HuH-7.5 (cell line): ENCODE measurements at places on chromosomes 1 and 21.
A peak's percentile ranks its signal among the peaks of the same experiment; 100 is the strongest.

DNA sequence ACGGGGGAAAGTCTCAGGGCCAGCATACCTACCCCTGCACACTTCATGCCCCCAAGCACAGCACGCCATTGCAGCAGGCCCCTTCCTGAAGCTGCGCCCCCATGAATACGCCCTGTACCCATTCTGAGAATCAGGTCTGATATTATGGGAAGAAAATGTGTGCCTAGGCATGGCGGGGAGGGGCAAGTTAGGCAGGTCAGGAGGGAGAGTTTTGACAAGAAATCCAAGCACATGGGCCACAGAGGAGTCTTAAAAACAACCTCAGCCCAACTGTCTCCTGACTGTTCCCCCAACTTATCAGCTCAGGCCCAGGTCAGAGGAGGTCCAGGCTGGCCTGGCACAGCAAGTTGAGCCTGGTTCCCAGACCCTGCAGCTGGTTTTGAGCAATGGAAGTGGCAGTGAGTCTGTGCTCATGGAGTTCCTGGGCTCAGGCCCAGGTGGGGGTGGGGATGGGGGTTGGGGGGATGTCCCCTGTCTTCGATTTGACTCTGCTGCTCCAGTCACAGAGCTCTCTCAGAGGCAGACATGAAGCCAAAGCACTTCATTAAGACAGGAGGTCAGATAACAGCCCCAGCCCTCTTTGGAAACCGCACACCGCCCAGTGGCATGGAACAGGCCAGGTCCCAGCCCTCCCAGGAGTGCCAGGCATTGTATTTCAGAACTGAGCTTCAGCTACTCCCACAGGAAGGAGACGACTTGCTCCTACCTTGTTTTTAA is 20.6 kb upstream of the BCAR3 start:
- DNase-seq = no peak

- no peak for DNase-seq
Measured at GRCh38 chr1:19452221-19452663, 33.1 kb downstream of the CAPZB start.

GRCh38 chr1:80640978-80641377 is 1159.8 kb upstream of the ADGRL2 start:
- DNase-seq = no peak

DNA sequence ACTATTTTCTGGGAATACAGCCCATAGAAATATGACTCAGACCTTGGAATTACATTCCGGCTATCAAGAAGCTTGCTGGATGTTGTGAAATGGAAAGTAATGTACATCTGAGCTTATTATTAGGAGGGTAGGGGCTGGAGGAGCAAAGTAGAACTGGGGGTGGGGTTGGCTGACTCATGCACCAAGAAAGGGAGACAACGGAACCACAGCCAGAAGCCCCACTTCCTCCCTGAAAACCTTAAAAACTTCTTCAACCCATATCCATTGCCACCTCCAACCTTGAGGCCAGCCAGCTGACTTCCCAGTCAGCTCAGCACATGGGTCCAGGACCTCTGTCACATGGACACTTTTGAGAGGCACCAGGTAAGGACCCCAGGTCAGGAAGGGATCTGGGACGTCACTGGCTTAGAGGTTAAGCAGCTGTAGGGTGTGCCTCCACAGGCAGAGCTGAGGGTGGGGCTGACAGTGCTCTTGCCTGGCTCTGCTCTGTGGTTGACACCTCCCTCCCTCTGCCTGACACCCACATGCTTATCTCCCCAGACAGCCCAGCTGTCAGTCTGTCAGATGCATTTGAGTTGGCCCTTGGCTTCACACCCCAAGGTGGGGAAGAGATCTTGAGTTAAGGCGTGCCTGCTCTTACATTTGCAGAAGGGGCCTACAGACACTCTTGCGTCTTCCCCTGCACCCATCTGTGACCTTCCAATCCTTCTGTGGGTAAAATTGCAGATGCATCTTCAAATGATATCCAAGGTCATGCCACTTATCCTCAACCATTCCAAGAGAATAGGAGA is 5.7 kb upstream of the ZNF683 start:
- DNase-seq = no peak

- DNase-seq = no peak
Measured at GRCh38 chr1:86110451-86111129, 46.0 kb downstream of the COL24A1 start.

GRCh38 chr1:154896771-154897286 is 26.7 kb upstream of the KCNN3 start:
- no peak for DNase-seq

- no peak for DNase-seq
Measured at GRCh38 chr1:7454895-7455784, 316.0 kb upstream of the VAMP3 start.

GRCh38 chr1:201606096-201606495 is 67.2 kb downstream of the NAV1 start:
- no peak for DNase-seq

DNA sequence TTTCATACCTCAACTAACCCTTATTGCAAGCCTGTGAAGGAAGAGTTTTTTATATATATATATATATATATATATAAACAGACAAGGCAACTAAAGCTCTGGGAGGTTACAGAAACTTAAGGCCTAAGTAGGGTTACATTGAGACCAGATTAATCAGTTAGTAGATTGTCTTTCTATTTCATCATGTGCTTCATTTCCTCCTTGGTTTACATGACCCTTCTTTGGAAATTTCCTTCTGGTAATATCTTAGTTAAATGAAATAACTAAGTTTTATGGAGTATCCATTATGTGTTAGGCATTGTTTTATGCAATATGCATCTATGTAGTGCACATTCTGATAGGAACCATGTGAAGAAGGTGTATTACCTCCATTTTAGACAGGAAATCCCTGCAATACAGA is 112.7 kb downstream of the FGGY start:
- no peak for DNase-seq

GRCh38 chr1:53918343-53918742 is 24.4 kb downstream of the DIO1 start:
- DNase-seq = no peak

DNA sequence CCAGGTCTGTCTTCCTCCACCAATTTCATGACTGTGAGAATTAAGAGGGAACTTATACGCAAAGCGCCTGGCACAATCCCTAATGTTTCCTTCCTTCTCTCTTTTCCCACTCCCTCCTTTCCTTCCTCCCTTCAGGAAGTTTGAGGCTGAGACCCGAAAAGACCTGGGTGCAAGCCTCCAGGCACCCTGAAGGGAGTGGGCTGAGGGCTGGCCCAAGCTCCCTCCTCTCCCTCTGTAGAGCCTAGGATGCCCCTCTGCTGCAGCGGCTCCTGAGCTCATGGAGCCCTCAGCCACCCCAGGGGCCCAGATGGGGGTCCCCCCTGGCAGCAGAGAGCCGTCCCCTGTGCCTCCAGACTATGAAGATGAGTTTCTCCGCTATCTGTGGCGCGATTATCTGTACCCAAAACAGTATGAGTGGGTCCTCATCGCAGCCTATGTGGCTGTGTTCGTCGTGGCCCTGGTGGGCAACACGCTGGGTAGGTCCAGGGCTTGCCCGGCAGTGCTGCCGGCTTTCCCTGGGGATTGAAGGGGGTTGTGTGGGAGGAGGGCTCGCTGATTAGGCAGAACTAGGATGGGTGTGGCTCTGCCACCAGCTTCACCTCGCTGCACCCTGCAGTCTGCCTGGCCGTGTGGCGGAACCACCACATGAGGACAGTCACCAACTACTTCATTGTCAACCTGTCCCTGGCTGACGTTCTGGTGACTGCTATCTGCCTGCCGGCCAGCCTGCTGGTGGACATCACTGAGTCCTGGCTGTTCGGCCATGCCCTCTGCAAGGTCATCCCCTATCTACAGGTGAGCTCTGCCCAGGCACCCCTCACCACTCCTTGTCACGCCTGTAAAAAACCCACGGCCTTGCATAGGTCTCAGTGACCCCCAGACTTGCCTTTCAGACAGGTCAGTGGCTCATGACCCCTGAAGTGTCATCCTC is 1.7 kb downstream of the HCRTR1 start:
- no peak for DNase-seq

DNA sequence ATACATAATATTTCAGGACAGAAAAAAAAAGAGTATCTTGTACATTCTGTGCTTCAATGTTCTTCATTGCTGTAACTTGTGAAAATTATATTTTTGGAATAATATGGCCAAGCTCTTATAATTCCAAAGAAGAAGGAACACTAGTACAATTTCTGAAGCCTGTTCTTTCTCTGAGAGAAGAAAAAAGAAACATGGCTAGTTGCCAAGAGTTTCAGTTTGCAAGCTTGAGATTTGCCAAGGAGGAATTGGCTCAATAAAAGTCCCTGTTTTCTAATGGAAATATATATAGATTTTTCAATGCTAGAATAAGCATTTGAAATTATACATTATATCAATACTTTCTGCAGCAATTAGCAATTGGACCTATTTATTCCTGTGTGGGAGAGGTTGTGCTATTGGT is 285.2 kb upstream of the NEGR1 start:
- DNase-seq = no peak

DNA sequence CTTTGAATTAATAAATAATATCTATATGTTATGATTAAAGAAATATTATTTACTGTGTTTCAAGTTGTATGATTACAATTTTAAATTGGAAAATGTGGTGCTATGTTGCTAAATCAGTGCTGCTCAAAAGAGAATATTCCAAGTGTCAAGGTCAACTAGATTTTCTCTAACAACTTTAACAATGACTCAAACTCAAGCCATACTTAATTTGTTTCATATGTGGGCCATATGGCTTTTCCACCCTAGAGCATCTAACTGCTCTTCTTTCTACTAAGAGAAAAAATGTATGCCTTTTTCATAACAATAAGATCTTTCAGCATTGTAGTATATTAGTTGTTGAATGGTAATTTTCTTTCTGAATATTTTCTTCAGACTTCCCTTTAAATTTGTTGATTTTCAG is 8.3 kb upstream of the SYT14 start:
- no peak for DNase-seq

- no peak for DNase-seq
Measured at GRCh38 chr1:20956272-20956671, 169.2 kb upstream of the HP1BP3 start.

- no peak for DNase-seq
Measured at GRCh38 chr1:200146100-200146499, 118.6 kb downstream of the NR5A2 start.

DNA sequence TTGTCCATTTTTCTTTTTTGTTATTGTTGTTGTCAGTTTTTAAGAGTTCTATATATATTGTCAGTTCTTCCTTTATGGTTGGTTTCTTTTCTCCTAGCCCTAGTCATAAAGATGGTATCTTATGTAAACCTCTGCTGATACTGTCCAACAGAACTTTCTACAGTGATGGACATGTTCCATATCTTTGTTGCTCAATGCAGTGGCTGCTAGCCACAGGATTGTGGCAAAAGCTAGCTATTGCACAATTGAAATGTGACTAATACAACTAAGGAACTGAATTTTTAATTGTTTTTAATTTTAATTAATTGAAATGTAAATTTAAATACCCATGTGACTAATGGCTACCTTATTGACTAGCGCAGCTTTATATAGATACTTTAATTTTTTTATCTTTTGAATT is 411.8 kb upstream of the PTBP2 start:
- peak; percentile 2 for DNase-seq

DNA sequence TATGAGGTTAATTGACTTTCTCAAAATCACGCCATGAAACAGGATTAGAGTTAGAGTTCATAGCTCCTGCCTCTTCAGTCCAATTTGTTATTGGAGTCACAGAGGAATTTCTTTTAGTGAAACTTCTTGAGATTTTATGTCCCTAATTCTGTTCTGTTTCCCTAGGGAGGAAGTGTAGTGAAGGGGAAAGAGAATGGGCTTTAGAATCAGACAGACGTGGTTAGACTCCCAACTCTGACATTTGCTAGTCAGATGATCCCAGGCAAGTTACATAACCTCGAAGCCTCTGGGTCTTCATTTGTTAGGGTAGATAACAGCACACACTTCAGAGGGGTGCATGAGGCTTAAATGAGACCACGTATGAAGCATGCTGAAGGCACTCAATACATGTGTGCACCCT is 83.9 kb downstream of the ASTN1 start:
- DNase-seq = no peak

GRCh38 chr1:84370831-84371394 is 27.4 kb upstream of the DNASE2B start:
- DNase-seq = no peak

DNA sequence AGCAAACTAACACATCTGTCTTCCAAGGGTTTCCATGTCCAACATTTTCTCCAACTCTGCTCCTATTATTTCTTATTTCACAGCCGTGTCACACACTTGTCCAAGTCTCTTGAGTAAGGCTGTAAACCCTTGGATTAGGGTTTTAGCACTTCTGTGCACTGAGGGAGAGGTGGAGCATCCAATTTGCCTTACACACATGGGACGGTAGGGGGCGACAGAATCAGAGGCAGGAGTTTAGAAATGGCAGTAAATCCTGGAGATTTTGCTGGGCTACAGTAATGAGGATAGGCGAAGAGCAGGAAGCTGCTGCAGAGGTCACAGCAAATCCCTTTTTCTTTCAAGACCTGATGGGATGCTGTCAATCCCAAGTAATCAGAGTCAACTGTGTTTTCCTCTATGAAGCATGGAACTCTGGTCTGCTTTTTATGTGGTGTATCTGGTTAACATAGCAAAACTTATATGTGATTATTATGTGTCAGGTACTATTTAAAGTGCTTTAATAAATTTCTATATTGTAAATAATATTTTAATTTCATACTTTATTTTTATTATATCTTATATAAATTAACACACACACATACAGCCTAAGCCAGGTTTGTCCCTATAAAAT is 15.4 kb upstream of the LCE5A start:
- no peak for DNase-seq

- no peak for DNase-seq
Measured at GRCh38 chr1:1021920-1022259, 2.0 kb downstream of the AGRN start.

- DNase-seq = no peak
Measured at GRCh38 chr1:26079178-26079563, 11.7 kb upstream of the TRIM63 start.

- DNase-seq = no peak
Measured at GRCh38 chr1:50265790-50266314, 157.1 kb downstream of the ELAVL4 start.

- peak; percentile 33 for DNase-seq
Measured at GRCh38 chr1:171245458-171246064, 2.7 kb upstream of the FMO1 start.

DNA sequence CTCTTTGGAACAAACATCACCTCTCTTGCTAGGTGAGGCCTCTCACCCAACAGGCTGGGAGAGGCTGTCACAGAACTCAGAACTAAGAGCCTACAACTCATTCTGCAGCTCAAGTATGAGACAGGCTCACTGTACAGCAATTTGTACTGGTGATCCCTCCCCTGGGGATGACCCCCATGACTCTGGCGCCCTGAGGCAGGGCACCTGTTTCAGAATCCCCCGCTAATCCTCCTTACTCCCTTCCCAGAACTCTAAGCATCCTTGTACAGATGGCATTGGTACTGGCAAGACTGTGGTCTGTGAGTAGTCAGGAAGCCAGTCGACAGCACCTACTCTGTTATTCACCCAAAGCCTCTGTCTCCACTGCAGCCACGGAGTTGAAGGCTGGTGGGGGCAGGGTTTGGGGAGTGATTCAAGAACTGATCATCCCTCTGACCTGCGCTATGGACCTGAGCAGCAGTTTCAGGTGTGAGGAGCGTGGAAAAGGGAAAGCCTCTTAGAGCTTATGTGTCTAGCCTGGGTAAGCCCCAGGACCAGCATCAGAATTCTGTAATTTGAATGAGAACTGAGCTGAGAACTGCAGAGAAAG is 655.5 kb downstream of the KIF26B start:
- no peak for DNase-seq

- DNase-seq = peak; percentile 65
Measured at GRCh38 chr1:228081578-228082213, 812 bp upstream of the ARF1 start.
